Activated T-helper 1 cell treated with anti-CD3 and anti-CD28 coated beads, Interleukin-12 subunit alpha, Interleukin-12 subunit beta, Interleukin-2, Interleukin-4 antibody, amounts not matched to agents 30 ng/mL and 10 ng/mL and 1 ng/mL, durations not matched to agents 14 hours and 24 hours and 36 hours (primary cell): ENCODE measurements at places on chromosomes 12 and 14. TPM values are rescaled to one million over a fixed set of nuclear protein-coding genes. Genes with fewer than 3 reads are reported as not detected.

- H3K4me1 ChIP-seq: no peaks in the 10 kb centered on the region
- no peaks in the 10 kb centered on the region for H3K36me3 ChIP-seq
- H3K27ac ChIP-seq: no peak overlapping the region
- no peaks in the 10 kb centered on the region for H3K27me3 ChIP-seq
These were observed 74.4 kb upstream of the TRHDE start for GRCh38 chr12:72197790-72198189.

The RTN1 gene
- total RNA-seq: not detected in 2 replicates

The LIN7A gene
- 1.5 and 2.1 TPM in 2 replicates for total RNA-seq

GRCh38 chr12:62841846-62842245, 93.1 kb downstream of the PPM1H start:
- peaks cover 16% of the 10 kb centered on the region for H3K27me3 ChIP-seq
- no peaks in the 10 kb centered on the region for H3K4me1 ChIP-seq
- H3K4me3 ChIP-seq: no peak overlapping the region
- no peak overlapping the region for H3K27ac ChIP-seq

The CLEC2A gene
- total RNA-seq: not detected in 2 replicates

DNA sequence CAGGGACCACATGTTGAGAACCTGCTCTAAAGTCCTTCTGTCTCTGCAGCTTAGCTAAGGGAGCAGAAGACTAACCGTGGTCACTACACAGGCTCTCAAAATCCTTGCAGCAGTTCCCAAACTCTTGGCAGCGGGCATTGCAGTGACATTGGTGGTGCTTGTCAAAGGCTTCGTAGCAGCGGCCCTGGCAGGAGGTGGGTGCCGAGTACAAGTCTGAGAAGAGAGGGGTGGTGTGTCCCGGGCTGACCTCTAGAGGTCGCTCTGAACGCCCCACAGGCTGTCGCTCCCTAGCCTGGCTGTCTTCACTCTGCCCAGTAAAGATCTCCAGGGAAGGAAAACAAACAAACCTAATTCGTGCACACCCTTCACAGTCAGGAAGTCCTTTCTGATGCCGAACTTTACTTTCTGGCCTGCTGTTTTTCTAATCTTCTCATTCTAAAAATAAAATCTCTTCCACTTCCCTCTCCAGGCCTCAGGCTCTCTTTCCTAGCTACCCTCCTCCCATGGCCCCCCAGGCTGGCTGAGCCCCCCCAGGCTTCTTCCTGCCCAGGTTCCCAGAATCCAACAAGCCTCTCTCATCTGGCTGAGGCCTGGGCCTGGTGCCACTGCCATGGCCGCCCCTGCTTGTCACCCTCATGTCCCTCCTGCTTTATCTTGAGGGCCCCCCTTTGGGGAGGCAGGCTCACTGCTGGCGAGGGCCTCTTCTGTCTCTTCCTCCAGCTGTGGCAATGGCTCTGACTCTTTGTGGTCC, 7.7 kb downstream of the ENDOU start:
- DNase-seq: peak; percentile 42
- H3K27me3 ChIP-seq: peaks cover under 1% of the 10 kb centered on the region
- peak overlapping the region; percentile 45 for H3K27ac ChIP-seq

The SDR9C7 gene
- not detected in 2 replicates for total RNA-seq

DNA sequence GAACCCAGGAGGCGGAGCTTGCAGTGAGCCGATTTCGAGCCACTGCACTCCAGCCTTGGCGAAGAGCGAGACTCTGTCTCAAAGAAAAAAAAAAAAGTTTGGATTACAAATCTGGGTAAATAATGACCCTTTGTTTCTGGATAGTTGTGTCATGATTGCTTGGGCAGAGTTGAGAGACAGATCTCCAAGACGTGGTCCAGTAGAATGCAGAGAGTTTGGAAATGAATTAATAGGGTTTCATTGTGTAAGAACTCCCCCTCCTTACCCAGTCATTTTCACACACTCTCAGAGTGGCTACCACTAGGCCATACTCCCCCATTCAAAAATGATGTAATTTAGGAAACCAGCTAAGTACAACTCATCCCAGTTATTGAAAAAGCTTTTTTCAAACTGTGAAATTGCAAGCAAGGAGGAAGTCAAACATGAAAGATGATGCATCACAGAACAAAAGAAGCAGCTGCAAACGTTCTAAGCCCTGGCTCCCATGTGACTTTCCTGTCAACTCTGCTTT, 1331.9 kb downstream of the AACS start:
- DNase-seq: no peak
- no peak overlapping the region for H3K4me3 ChIP-seq
- H3K27me3 ChIP-seq: no peaks in the 10 kb centered on the region
- H3K27ac ChIP-seq: no peak overlapping the region
- no peaks in the 10 kb centered on the region for H3K36me3 ChIP-seq

The FAM90A1 gene
- 0.15 and 0.36 TPM in 2 replicates for total RNA-seq

DNA sequence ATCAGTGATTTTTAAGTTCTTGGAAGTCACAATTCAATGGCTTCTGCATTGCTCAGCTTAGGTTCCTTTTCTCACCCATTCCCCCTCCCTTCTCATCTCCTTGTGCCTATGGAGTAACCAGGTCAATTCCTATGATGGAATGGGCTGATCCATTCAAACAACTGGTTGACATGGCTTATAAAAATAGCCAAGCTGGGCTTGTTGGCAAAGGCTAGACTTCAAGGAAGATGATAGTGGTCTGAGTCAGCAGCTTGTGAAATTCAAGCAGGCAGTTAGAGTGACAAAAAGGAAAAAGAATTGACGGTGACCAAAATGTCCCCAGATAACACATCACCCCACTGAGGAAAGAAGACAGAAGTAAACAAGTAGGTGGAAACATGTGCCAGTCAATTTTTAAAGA, 119.9 kb upstream of the PCED1B start:
- no peak for DNase-seq
- no peaks in the 10 kb centered on the region for H3K4me1 ChIP-seq
- H3K27ac ChIP-seq: no peak overlapping the region

DNA sequence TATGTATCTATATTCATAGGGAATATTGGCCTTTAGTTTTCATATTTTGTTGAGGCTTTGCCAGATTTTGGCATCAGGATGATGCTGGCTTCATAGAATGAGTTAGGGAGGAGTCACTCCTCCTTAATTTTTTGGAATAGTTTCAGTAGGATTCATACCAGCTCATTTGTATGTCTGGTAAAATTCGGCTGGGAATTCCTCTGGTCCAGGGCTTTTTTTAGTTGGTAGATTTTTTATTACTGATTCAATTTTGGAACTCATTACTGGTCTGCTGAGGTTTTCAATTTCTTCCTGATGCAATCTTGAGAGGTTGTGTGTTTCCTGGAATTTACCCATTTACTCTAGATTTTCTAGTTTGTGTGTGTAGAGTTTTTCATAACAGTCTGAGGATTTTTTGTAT, 175.2 kb downstream of the EPS8 start:
- H3K27ac ChIP-seq: no peak overlapping the region
- H3K4me3 ChIP-seq: no peak overlapping the region
- no peaks in the 10 kb centered on the region for H3K36me3 ChIP-seq
- DNase-seq: no peak
- no peaks in the 10 kb centered on the region for H3K4me1 ChIP-seq

DNA sequence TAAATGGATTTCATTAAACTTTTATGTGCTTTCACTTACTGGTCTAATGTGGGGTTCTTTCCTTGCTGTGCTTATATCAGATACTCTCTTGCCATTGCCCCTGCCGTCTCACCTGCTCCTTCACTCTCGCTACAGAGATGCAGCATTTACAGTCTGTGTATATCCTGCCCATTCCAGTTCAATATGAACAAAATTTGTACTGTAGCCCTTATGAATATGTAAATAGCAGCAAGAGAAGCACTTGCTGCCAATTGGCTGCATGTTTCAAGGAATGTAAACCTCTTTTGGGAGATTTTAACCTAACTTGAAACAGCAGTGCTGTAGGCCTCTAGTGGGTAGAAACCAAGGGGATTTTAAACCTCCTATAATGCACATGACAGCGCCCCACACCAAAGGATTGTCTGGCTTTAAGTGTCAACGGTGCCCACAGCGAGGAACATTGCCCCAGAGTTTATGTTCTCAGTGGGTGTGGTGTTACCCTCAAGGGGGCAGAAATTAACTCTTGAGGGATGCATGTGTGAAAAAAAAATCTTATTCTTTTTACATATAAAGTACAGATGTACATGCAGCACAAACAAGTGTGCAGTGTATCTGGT, 19.1 kb downstream of the PCNX1 start:
- DNase-seq: no peak
- peaks cover 7% of the 10 kb centered on the region for H3K36me3 ChIP-seq
- no peak overlapping the region for H3K4me3 ChIP-seq
- no peak overlapping the region for H3K27ac ChIP-seq
- H3K27me3 ChIP-seq: no peaks in the 10 kb centered on the region

The CPSF6 gene
- total RNA-seq: 114 and 115 TPM in 2 replicates

GRCh38 chr14:96106891-96107290, 67.7 kb downstream of the C14orf132 start:
- no peaks in the 10 kb centered on the region for H3K36me3 ChIP-seq
- H3K27me3 ChIP-seq: no peaks in the 10 kb centered on the region
- no peak overlapping the region for H3K27ac ChIP-seq

DNA sequence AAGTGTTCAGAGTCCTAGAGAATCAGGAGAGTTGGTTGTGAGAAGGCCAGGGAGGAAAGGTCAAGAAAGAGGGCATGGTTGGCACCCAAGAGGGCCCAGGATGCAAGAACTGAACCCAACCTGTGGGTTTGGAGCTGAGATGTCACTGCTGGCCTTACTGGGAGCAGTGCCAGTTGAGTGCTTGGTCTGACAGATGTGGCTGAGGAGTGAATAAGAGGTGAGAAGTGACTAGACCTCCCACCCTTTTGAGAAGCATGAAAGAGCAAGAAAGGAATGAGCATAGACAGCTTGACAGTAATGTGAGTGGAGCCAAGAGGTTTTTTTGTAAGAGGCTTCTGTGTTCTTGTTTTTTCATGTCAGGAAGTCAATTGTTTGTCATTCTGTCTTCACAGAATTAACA, 95.3 kb downstream of the FGD4 start:
- H3K4me3 ChIP-seq: no peak overlapping the region
- H3K27ac ChIP-seq: no peak overlapping the region
- H3K27me3 ChIP-seq: peaks cover 2% of the 10 kb centered on the region
- H3K36me3 ChIP-seq: no peaks in the 10 kb centered on the region

DNA sequence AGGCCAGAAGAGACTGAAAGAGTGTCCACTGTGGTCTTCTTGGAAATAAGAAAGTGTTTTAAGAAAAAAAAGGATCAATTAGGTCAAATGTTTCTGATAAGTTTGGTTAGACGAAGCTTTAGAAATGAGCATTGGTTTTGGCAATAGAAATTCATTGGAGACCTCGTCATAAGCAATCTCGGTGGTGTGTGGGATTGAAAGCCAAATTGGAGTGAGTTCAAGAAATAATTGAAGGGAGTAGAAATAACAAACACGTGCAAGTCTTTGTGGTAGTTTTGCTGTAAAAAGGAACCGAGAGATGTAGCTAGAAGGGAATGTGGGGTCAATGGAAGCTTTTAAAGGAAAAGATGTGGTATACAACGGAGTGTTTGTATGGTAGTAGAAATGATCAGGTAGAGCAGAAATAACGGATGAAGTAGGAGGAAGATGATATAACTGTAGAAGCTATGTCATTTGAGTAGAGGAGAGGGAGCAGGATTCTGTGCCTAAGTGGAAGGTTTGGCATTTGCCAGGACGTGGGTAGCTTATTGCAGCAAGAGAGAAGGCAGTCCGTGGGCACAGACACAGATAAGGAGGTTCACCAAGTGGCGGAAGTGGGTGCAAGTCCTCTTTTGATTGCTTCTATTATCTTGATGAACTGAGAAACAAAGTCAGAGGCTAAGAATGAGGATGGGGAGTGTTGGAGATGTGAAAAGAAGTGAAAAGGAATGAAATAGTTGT, 146.2 kb downstream of the DACT1 start:
- H3K4me1 ChIP-seq: no peaks in the 10 kb centered on the region
- H3K36me3 ChIP-seq: no peaks in the 10 kb centered on the region

DNA sequence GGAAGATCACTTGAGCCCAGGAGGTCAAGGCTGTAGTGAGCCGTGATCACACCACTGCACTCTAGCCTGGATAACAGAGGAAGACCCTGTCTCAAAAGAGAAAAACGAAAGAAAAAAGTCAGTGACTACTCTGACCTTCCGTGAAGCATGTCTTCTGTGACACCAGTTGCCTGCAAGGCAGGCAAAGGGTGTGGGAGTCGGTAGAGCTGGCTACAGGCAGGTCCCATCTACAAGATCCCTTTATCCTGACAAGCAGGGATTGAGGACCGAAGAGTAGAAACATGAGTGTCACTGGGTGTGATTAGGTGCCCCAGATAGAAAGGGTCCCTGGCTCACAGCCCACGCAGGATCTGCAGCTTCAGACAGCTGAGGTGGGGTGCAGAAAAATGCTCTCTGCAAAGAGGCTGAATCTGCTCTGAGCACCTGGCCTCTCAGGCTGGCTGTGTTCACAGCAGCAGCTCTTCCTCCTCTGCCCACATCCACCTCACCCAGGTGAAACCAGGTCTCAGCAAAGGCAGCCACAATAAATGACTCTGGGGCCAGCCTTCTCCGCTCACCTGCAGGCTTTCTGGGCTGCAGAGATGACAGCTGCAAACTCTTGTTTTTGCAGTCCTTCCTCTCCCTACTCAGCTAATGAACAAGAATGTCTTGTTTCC, 28.6 kb upstream of the HSP90B1 start:
- H3K27me3 ChIP-seq: no peaks in the 10 kb centered on the region
- H3K4me1 ChIP-seq: peaks cover 18% of the 10 kb centered on the region
- peak overlapping the region; percentile 32 for H3K4me3 ChIP-seq
- H3K36me3 ChIP-seq: no peaks in the 10 kb centered on the region
- no peak for DNase-seq

The ASCL1 gene
- total RNA-seq: 0.08 TPM in 1 of 2 replicates, not detected in the other

The SLC10A1 gene
- total RNA-seq: not detected in 2 replicates

The CD163 gene
- total RNA-seq: not detected in 2 replicates

The CALM1 gene
- 513 and 521 TPM in 2 replicates for total RNA-seq

DNA sequence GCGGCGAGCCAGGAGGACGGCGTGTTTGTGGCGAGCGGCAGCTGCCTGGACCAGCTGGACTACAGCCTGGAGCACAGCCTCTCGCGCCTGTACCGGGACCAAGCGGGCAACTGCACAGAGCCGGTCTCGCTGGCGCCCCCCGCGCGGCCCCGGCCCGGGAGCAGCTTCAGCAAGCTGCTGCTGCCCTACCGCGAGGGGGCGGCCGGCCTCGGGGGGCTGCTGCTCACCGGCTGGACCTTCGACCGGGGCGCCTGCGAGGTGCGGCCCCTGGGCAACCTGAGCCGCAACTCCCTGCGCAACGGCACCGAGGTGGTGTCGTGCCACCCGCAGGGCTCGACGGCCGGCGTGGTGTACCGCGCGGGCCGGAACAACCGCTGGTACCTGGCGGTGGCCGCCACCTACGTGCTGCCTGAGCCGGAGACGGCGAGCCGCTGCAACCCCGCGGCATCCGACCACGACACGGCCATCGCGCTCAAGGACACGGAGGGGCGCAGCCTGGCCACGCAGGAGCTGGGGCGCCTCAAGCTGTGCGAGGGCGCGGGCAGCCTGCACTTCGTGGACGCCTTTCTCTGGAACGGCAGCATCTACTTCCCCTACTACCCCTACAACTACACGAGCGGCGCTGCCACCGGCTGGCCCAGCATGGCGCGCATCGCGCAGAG, 873 bp downstream of the PLXNC1 start:
- H3K4me3 ChIP-seq: peak overlapping the region; percentile 92
- peak overlapping the region; percentile 55 for H3K27ac ChIP-seq
- H3K27me3 ChIP-seq: peaks cover 24% of the 10 kb centered on the region
- peaks cover 44% of the 10 kb centered on the region for H3K4me1 ChIP-seq
- H3K36me3 ChIP-seq: peaks cover 15% of the 10 kb centered on the region

GRCh38 chr12:24921251-24922038, 27.5 kb downstream of the BCAT1 start:
- peaks cover 2% of the 10 kb centered on the region for H3K27me3 ChIP-seq
- H3K4me3 ChIP-seq: no peak overlapping the region
- peaks cover 4% of the 10 kb centered on the region for H3K36me3 ChIP-seq
- DNase-seq: no peak
- H3K27ac ChIP-seq: peak overlapping the region; percentile 42

The KRT72 gene
- total RNA-seq: not detected in 2 replicates
